HFFc6 (cell line): ENCODE measurements at places on chromosomes 1 and 21. TPM values are rescaled to one million over a fixed set of nuclear protein-coding genes. Genes with fewer than 3 reads are reported as not detected.

- H3K27ac ChIP-seq: no peak overlapping the region
- no peak overlapping the region for H3K4me3 ChIP-seq
- peaks cover 15% of the 10 kb centered on the region for H3K4me1 ChIP-seq
Observed at GRCh38 chr1:1285102-1285571, 4.9 kb downstream of the SCNN1D start.

GRCh38 chr1:2594001-2594640, 7.5 kb downstream of the PRXL2B start:
- no peak overlapping the region for H3K27ac ChIP-seq
- peaks cover 9% of the 10 kb centered on the region for H3K27me3 ChIP-seq
- no peaks in the 10 kb centered on the region; the same call in 1 of the 2 replicates for H3K36me3 ChIP-seq
- peak overlapping the region; percentile 72; the same call in 1 of the 2 replicates for H3K4me3 ChIP-seq
- DNase-seq: no peak
- no peaks in the 10 kb centered on the region for H3K4me1 ChIP-seq

The CELA2A gene
- not detected in 3 replicates for total RNA-seq

- H3K4me3 ChIP-seq: peak overlapping the region; percentile 46; the same call in 1 of the 2 replicates
- H3K27ac ChIP-seq: no peak overlapping the region
- no peak for DNase-seq
- no peaks in the 10 kb centered on the region for H3K4me1 ChIP-seq
- peaks cover 49% of the 10 kb centered on the region for H3K27me3 ChIP-seq
Observed at GRCh38 chr1:7680955-7681268, 90.2 kb upstream of the VAMP3 start.

The ZNF593OS gene
- total RNA-seq: not detected in 2 replicates

DNA sequence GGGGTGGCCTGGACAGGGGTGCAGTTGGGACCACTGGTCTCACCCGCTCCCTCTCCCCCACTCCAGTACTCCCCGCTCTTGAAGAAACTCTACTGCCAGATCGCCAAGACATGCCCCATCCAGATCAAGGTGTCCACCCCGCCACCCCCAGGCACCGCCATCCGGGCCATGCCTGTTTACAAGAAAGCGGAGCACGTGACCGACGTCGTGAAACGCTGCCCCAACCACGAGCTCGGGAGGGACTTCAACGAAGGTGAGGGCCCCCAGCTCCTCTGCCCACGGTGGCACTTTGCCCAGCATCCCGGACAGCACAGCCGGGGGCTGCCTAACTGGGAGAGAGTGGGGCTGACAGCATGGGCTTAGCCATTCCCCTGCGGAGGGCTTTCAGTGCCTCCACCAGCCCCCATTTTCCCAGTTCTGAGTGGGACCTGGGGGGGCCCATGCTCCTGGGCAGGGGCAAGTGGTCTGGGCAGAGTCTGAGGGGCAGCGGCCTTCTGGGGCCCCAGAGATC, 30.2 kb upstream of the CCDC27 start:
- H3K36me3 ChIP-seq: no peaks in the 10 kb centered on the region
- no peak overlapping the region for H3K27ac ChIP-seq
- no peak for DNase-seq
- H3K4me1 ChIP-seq: no peaks in the 10 kb centered on the region
- H3K27me3 ChIP-seq: peaks cover 8% of the 10 kb centered on the region

The MNDA gene
- not detected in 2 replicates for total RNA-seq

The ALPL gene
- total RNA-seq: not detected in 2 replicates

DNA sequence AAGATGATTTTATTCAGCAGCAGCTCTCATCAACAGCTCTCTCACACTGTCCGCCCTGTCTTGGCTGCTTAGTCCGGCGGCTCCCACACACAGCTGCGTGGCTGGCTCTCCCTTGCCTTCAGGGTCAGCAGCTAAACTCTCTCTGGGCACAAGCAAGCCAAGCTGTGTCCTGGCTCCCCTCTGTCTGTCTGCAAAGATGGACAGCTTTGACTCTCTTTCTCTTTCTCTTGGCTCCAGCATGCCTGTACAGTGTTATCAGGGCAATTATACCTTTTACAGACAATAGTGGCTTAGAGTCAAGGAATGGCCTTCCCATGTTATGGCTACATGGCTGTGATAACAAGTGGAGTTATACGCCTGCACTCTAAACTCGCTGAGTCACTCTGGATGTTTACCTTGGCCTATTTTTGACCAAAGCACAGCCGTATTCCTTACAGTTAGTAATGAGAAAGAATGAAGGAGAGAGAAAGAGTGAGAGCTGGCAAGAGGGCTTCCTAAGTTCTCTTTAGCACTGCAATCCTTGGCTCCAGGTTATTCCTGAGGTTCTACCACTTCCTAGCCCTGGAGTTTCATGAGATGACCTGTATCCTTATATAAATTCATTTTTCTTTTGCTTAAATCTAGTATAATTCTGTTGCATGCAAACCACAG, 59.9 kb upstream of the ZSWIM5 start:
- peaks cover 11% of the 10 kb centered on the region for H3K4me1 ChIP-seq
- peaks cover 3% of the 10 kb centered on the region; the same call in 1 of the 2 replicates for H3K27me3 ChIP-seq
- 0 out of 2 replicates have a peak overlapping the region, but pooled peaks have one; percentile 37 for H3K4me3 ChIP-seq
- peak; percentile 71 for DNase-seq

The SELENBP1 gene
- 11.2 to 13.1 TPM (median 12.6 TPM) in 3 replicates for total RNA-seq

DNA sequence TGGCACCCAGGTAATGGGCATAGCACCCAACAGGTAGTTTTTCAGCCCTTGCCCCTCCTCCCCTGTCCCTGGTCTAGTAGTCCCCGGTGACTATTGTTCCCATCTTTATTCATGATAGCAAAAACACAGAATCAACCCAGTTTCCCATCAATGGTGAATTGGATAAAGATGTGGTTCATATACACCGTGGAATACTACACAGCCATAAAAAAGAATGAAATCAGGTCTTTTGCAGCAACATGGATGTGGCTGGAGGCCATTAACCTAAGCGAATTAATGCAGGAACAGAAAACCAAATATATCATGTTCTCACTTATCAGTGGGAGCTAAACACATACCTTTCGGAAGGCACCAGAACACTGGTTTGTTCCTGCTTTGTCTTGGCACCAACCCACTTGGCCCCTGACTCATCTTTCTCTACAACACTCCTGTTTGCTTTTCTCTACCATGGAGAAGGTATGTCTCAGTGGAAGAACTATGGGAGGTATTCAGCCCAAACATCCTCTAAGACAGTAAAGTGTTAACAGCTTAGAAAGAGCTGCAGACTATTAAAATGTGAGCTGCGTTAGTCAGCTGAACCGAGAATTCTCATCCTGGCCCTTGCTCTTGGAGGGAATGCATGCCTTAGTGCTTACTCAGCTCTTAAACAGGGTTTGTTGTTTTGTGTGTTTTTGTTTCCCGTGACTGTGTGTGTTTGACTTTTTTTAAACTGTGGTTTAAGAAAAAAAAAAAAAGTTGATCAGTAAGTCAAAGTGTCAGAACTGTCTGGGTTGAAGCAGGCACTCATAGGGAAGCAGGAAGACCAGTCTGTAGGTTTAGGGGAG, 203.0 kb downstream of the TOMM20 start:
- peak; percentile 99 for DNase-seq
- peak overlapping the region; percentile 76 for H3K27ac ChIP-seq
- H3K27me3 ChIP-seq: no peaks in the 10 kb centered on the region
- peak overlapping the region; percentile 58 for H3K4me3 ChIP-seq
- H3K4me1 ChIP-seq: peaks cover 61% of the 10 kb centered on the region

DNA sequence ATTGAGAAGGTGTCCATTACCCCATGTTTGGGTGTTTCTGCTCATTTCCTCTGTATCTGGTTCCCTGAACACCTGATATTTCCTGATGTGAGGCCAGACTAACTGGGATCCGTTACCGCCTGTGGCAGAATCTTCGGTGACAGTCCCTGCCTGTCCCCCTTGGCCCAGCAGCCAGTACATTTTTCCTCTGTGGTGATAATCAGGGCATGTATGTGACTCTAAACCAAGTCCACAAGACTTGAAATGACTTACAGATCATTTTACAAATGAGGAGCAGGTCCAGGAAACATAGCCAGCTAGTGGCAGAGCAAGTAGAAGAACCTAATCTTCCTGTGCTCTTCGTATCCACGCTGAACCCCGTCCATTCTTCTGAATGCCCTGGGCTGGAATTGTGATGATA, 143.5 kb upstream of the IPO9 start:
- H3K4me3 ChIP-seq: no peak overlapping the region
- H3K36me3 ChIP-seq: peaks cover 8% of the 10 kb centered on the region
- no peak for DNase-seq
- H3K27me3 ChIP-seq: peaks cover 1% of the 10 kb centered on the region; the same call in 1 of the 2 replicates
- H3K27ac ChIP-seq: no peak overlapping the region
